ENCODE measurements at places on chromosomes 2 and 18. TPM values are rescaled to one million over a fixed set of nuclear protein-coding genes. Genes with fewer than 3 reads are reported as not detected.

DNA sequence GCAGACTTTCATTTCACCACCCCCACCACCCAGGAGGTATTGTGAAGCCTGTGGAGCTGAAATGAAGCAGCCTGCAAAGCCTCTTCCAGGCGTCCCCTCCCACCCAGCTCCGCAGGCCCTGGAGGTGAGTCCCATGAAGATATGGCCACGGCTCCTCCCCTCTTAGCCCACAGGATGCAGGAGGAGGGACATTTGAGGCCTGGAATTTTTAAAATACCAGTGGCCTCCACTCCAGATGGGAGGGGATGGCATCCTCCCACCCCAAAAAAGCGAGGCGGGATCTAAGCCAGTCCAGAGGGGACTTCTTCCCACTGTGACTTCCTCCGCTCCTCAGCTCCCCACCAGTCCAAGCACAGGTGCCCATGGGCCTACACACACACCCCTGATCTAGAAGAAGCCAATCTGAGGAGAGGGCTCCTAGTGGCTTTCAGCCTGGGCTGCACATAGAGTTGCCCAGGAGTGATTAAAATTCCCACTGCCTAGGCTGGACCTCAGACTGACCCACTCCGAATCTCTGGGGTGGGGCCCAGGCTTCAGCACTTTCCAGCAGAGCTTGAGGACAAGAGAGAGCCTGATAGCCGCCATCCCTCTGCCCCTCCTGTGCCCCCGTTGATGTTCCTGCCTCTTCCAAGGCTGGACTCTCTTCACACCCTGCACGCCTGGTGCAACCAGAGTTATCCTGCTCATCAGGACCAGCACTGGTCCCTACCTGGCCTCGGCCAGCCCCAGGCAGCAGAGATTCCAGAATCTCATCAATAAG is 206.9 kb downstream of the TNS1 start:
- no peak for ATAC-seq

GRCh38 chr2:46015671-46016070 is 281.5 kb upstream of the EPAS1 start:
- no peak for ATAC-seq

GRCh38 chr2:119760237-119760955 is 674 bp downstream of the PTPN4 start:
- ATAC-seq, result peak; percentile 6

DNA sequence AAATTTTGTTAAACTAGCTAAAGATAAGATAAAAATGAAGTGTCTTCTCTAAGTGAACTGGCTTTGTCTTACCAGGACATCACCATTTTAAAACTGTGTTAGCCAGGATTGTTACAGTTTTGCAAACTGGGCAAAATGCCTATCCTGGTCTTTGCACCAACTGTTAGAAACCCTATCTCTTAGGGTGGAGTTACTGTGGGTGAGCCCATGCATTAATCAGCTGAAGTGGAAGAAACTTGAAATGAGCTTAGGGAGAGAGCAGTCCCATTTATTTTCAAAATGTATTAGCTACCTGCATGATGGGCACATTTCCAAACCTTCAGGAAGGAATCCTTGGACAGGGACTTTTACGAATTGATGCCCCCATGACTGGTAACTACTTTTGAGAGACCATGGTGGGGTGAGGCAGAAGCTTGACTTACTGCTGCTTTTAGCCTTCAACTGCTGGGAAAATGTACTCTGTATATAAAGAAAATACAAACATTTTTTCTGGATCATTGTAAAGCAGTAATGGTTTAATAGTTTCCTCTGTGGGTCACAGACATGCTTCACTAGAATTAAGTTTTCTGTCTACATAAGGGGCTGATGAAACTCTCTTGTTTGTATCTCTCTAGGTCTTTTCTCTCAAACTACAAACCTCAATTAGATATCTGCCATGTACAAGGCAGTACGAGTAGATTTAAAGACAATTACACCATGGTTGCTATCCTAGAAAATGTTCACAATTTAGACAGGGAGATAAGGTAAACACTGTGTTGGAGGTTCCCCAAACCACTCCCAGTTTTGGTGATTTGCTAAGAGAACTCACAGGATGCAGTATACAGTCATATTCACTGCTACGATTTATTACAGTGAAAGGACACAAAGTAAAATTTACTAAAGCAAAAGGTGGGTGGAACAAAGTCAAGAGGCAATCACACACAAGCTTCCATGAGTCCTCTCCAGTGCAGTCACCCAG is 321.4 kb upstream of the MMADHC start:
- no peak for ATAC-seq

- ATAC-seq, result peak; percentile 95
Measured at GRCh38 chr2:42117923-42118753, 51.0 kb upstream of the EML4 start.

DNA sequence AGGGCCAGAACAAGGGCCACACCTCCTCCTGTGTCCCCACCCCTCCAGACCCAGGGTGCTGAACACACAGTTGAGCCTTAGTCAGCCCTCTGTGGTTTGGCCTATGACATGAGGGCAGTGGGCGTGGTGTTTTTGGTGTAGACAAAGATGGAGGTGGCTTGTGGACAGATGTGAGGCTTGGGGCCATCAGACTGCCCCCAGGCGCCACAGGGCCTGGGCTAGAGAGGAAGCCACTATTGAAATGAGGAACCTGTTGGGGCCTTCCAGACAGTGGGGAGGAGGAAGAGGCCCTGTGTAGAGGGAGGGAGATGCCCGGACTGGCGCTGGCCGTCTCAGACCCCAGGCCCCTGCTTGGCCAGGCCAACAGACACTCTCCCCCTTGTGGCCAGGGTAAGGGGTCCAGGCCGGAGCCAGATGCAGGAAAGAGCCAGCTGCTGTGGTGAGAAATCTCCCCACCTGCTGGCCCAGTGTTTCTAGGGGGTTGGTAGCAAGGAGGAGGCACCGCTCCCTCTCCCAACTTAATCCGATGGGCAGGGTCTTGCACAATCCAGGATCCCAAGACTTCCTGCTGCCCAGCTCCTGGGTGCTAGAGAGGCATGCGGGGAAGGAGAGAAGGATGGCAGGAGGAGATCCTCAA is 53.8 kb downstream of the SMAD7 start:
- ATAC-seq, result peak; percentile 93

DNA sequence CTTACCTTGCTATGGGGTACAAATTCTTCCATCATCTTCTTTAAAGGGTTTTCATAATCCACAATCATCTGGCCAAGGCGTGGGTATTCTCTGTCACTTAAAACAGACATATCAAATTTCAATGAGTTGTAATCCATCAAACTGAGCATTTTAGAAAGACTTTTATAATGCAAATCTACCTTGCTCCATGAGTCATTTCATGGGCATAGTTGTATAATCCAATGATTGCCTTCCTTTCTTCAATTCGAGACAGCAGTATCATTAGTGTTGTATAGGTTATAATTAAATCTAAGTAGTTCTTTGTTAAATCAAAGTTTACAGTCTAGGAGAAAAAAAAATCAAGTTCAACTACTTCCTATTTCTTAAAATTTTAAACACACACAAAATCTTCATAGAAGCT is 36.3 kb downstream of the NCKAP1 start:
- no peak for ATAC-seq

DNA sequence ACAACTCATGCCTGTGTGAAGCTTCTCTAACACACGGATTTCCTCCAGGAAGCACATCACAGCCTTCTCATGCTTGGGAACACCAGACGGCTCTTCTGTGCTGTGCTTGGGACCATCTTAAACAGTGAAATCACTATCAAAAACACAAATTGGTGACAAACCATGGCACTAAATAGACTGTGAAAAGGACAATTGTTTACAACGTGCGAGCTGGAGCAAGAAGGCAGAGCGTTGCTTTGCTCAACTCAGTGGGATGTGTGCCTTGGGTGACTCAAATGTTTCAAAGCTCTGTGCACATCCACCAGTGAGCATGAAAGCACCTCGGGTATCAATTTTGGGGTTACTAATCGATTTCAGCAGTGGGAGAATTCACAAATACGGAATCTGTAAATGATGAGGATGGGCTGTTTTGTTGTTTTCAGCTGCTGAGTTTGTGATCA is 182.4 kb upstream of the ARL4C start:
- no peak for ATAC-seq

GRCh38 chr2:237479747-237480146 is 7.3 kb upstream of the MLPH start:
- no peak for ATAC-seq

- no peak for ATAC-seq
Measured at GRCh38 chr2:29047083-29047845, 27.1 kb downstream of the PCARE start.

DNA sequence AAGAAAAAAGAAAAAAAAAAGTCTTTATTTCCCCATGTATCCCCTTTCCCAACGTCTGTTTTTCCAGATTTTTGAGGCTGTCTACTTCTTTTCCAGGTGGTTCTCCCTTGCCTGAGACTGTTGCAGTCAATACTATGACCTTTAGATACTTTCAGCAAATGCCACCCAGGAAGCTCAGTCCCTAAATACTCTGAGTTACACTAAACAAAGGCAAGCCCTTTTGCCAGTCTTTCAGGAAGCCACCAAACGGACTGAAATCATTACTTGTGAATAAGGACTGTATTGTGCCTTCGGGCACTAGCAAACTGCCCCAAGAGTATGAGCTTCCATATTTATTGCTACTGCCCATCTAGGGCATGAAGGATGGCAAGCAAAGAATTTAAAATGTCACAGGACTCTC is 621.3 kb downstream of the SUCLG1 start:
- ATAC-seq, result no peak

DNA sequence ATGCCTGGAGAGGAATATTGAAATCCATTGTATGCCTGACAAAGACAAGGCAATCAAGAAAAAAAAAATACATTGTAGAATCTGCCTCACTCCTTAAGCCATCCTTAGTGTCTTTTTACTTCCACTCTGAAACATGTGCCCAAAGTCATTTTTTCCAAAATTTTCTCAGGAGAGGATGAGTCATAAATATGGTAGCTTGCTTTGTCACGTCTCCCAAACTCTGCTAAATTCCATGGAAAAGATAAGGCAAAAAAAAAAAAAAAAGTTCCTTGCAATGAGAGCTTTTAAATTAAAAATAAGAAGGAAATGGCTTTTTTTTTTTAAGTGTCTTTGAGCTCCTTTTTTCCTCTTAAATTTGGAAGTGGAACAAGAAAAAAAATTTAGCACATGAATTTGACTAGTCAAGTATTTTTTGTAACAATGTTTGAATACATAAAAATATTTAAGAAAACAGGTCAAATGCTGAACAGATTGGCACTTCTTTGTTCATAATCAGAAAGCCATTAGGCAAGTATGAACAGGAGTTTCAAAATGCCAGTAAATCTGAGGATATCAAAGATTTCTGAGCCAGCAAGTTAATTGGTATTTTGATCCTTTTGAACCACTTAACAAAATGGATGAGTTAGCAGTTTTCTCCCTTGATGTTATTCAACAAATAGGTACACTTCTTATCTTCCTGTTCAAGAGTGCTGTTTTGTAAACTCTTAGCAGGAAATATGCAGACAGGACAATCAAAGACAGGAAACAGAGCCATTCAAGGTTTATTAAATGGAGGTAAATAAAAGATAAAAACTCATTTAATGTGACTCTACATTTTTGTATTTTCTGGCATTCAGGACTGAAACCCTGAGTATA is 247.3 kb upstream of the SP5 start:
- no peak for ATAC-seq

Gene RBBP8
- 37.5 TPM for total RNA-seq

Gene ANO7
- total RNA-seq, result 1.6 TPM

Gene MPPE1
- 38.1 TPM for total RNA-seq

Gene REG1A
- total RNA-seq, result not detected

Gene GCG
- total RNA-seq, result not detected

Gene TMEM131
- total RNA-seq, result 32.0 TPM

Gene DNAJC5G
- total RNA-seq, result not detected
